ENCODE measurements at places on chromosomes 2 and 18.
A peak's percentile ranks its signal among the peaks of the same experiment; 100 is the strongest.

DNA sequence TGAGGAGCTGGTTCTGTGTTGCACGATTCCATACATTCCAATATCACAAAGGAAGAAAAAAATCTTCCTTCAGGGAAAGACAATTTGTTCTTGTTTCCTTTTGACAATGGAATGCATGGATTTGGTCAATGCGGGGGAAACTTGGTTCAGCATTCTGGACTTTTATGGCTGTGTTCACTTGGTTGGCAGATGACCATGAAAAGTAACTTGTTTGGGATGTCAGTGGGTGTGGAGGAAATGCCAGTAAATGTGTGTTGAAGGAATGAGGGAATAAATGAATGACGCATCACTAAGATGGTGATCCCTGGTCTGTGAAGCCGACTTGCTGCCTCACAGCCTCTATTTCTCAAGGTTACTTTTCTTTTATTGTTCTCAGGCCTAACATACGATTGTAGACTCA is 53.7 kb downstream of the THUMPD2 start:
- no peak for DNase-seq

GRCh38 chr2:58669998-58670397 is 428.9 kb upstream of the FANCL start:
- no peak for DNase-seq

GRCh38 chr18:9469685-9470084 is 5.6 kb upstream of the RALBP1 start:
- DNase-seq: peak; percentile 14

- DNase-seq: no peak
Observed at GRCh38 chr18:43671431-43671830, 394.1 kb upstream of the SYT4 start.

GRCh38 chr2:23859983-23860382 is 66.9 kb downstream of the ATAD2B start:
- DNase-seq: peak; percentile 7

- no peak for DNase-seq
Observed at GRCh38 chr2:747762-748351, 70.7 kb upstream of the TMEM18 start.

Measured in suppressor macrophage (primary cell).